ENCODE measurements at places on chromosomes 5 and 9.

- no peak for DNase-seq
Measured at GRCh38 chr5:58893551-58893950, 310.7 kb downstream of the RAB3C start.

DNA sequence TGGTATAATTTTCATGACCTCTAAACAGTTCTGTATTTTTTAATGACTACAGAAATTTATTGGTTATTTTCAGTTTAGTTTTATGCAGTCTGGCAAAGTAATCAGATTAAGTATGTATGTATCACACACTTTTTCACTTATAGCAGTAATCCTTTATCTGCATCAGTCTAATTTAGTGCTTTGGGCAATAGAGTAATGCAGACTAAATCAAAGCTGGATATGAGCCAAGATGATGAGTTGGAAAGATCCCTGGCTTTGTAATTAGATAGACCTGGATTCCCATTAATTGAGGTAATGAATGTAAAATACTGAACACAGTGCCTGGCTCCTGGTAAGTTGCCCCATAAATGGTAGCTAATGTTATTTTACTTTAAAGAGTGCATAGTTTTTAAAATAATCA lies 215.4 kb upstream of the TLX3 start:
- no peak for DNase-seq

GRCh38 chr9:77221431-77221830 lies 44.1 kb downstream of the VPS13A start:
- DNase-seq, result no peak

DNA sequence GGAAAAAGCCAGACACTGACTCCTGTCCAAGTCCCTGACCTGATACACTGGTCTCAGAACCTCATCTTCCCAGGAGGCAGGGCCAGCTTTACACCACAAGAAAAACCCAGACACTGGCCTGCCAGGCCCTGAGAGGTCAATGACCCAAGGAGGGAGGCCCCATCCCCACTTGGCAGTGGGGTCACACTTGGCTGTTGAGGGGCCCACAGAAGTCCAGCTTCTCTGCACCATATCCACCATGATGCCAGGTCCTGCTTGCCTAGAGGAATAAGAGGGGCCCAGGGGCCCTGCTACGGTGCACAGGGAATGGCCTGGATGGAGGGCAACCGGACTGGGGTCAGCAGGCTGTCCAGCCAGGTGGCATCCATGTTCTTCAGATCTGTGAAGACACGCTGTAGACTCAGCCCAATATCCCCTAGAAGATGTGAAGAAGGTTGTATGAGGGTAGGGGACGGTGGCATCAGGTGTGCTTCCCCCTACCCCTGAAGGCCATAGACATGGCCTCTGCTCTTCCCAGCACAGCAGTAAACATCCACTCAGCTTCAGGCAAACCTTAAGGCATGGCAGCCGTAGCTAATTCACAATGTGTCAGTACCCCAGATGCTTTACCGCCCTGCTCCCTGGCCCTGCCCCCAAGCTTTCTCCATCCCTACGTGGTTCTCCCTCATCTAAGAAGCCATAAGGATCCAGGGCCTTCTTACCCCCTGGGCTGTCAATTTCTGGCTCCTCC lies 6.7 kb downstream of the IRF1 start:
- DNase-seq, result no peak

DNA sequence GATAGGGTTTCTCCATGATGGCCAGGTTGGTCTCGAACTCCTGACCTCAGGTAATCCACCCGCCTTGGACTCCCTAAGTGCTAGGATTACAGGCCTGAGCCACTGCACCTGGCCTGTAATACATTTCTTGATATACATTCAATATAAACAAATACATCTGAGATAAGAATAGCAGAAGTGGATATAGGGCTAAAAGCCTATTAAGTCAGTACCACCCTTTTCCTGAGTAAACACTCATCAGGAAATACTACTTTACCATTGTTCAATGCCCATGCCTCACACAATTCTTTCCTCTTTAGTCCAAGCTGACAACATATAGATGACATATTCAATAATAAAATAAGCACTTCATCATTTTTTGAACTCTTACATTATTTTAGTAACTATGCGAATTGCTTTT lies 64.8 kb downstream of the MRPS27 start:
- DNase-seq, result no peak

GRCh38 chr5:83387041-83387440 lies 84.5 kb upstream of the VCAN start:
- no peak for DNase-seq

DNA sequence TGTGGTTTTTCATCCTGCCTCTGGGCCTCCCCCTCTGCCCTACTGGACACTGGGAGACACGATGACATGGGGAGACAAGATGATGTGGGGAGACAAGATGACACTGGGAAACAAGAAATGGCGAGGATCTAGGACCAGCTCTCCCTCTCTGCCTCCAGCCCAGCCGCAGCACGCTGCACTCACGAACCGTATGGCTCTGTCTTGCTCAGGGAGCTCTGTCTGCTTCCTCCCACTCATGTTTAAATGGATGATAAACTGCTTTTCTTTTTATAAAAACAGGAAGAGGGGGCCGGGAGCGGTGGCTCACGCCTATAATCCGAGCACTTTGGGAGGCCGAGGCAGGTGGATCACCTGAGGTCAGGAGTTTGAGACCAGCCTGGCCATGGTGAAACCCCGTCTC lies 73.7 kb downstream of the SPATA31D1 start:
- DNase-seq, result no peak
